Activated B cell treated with CpG ODN at 0.5 μM for 24 hours (primary cell): ENCODE measurements at places on chromosomes 7 and 10.

DNA sequence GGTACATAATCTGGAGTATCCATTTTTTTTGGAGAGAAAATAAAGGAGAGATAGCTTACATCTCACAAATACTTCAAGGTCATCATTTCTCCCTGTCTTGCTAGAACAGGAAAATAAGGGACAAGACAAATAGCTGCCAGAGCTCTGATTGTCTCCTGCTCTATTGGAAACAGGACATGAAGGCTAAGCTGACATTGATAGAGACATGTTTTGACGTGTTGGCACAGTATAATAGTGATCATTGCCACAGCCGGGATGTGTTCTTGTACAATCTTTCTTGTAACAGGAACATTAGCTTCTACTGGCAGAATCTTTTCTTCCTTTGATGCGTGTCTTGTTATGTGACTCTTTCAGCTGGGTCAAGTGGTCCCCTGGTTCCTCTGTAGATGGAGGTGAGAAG lies 279.3 kb upstream of the MTPN start:
- H3K4me1 ChIP-seq = no peaks in the 10 kb centered on the region
- no peaks in the 10 kb centered on the region for H3K27me3 ChIP-seq
- H3K4me3 ChIP-seq = no peak overlapping the region
- no peak overlapping the region for H3K27ac ChIP-seq
- no peak for DNase-seq

DNA sequence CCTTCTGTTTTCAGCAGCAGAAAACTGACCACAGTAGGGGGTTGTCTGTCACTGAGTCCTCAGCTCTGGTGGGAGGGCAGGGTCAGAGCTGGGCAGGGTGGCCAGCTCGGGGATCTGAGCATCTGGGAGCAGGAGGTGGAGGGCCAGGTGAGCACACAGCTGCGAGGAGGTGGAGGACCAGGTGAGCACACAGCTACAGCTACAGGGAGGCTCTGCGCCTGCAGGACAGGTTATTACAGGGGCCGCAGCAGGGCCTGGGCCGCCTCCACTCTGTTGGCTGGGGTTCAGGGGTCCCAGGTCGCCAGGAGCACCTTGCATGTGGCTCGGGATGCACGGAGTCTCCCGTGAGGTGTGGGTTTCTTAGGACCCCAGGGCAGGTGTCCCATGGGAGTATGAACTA lies 52.4 kb upstream of the PRKAR1B start:
- no peak for DNase-seq
- no peaks in the 10 kb centered on the region for H3K27me3 ChIP-seq
- H3K36me3 ChIP-seq = peaks cover 65% of the 10 kb centered on the region
- no peak overlapping the region for H3K4me3 ChIP-seq
- H3K27ac ChIP-seq = no peak overlapping the region

GRCh38 chr10:72658696-72659400 lies 33.0 kb upstream of the MICU1 start:
- no peak for DNase-seq
- H3K4me3 ChIP-seq = no peak overlapping the region
- no peaks in the 10 kb centered on the region for H3K4me1 ChIP-seq
- no peak overlapping the region for H3K27ac ChIP-seq
- H3K27me3 ChIP-seq = peaks cover under 1% of the 10 kb centered on the region

DNA sequence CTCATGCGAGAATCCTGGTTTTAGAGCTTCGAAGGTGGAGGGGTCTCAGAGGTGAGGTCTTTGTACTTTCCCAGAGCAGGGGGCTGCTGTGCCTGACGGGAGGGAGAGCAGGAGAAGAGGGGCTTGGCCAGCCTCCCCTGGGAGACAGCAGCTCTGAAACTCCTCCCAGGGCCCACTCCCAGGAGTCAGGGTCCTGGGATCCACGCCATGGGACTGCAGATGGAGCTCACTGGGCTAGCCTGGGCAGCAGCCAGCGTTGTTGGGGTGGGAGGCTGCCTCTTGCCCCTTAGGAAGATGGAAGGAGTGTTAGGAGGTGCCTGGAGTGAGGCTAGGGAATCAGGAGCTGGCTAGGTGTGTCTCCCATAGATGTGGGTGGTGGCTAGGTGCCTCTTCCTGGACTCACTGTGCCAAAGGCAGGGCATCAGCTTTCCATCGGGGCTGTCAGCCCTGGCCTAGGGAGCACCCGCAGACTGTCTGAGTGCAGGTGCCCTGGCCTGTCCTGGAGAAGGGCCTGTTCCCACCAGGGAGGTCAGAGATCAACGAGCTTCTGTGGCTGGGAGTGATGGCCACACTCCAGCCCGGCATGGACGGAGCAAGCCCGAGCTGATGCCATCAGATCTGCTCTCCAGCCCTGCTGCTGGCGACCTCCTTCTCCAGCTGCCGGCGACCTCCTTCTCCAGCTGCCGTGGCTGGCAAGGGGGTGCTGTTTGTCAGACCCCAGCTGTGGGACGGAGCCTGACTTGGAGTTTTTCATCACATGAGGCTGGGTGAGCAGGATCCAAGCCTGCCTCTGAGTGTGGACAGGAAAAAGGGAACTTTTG lies 111.3 kb downstream of the PTPN20 start:
- peak; percentile 9 for DNase-seq
- H3K36me3 ChIP-seq = no peaks in the 10 kb centered on the region
- H3K4me3 ChIP-seq = no peak overlapping the region
- H3K27me3 ChIP-seq = no peaks in the 10 kb centered on the region
- H3K4me1 ChIP-seq = no peaks in the 10 kb centered on the region

- peak overlapping the region; percentile 98 for H3K4me3 ChIP-seq
- no peak for DNase-seq
- no peaks in the 10 kb centered on the region for H3K27me3 ChIP-seq
- peaks cover 6% of the 10 kb centered on the region for H3K36me3 ChIP-seq
- peaks cover 15% of the 10 kb centered on the region for H3K4me1 ChIP-seq
Observed at GRCh38 chr10:32446536-32447406, 831 bp downstream of the CCDC7 start.

DNA sequence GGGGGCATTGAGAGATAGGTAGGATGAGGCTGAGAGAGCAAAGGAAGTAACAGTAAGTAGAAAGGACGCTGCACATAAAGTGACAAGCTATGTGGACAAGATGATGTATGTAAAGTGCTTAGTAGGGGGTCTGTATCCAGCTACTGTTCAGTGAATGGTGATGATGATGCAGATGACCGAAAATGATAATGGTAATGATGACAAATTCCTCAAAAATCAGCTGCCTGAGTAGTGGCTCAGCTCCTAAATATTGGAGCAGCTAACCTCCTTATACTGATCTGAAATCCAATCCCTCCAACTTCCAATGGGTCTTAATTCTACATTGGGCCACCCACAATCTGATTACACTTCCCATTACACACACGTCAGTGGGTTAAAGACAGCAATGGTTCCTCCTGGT lies 27.1 kb upstream of the KCNMA1 start:
- DNase-seq = no peak
- no peaks in the 10 kb centered on the region for H3K36me3 ChIP-seq
- H3K27ac ChIP-seq = no peak overlapping the region
- H3K4me1 ChIP-seq = peaks cover 3% of the 10 kb centered on the region
- peaks cover 3% of the 10 kb centered on the region for H3K27me3 ChIP-seq
- no peak overlapping the region for H3K4me3 ChIP-seq

DNA sequence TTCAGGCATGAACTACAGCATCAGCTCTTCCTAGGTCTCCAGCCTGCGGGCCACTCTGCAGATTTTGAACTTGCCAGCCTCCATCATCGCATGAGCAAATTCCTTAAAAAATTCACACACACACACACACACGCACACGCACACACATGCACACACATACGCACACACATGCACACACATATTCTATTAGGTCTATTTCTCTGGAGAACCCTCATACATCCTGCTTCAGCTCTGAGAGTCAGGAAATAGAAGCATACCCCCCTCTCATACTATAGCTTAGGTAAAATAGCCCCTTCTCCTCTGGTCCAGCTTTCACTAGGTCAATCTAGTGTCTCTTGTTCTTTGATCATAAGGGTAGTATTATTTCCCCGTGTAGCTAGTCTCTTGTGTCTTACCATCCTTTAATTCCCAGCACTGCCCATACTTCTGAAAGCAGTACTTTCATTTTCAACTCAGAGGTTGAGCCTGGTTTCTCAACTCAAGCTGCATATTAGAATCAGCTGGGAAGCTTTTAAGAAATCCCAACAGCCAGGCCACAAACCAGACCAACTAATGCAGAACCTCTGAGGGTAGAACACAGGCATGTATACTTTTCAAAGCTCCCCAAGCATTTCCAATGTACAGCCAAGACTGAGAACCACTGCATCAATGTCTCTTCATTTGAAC lies 30.9 kb upstream of the ITGB8 start:
- DNase-seq = no peak
- H3K4me3 ChIP-seq = no peak overlapping the region
- H3K27ac ChIP-seq = peak overlapping the region; percentile 59
- H3K36me3 ChIP-seq = no peaks in the 10 kb centered on the region
- peaks cover 42% of the 10 kb centered on the region for H3K4me1 ChIP-seq
- H3K27me3 ChIP-seq = no peaks in the 10 kb centered on the region

DNA sequence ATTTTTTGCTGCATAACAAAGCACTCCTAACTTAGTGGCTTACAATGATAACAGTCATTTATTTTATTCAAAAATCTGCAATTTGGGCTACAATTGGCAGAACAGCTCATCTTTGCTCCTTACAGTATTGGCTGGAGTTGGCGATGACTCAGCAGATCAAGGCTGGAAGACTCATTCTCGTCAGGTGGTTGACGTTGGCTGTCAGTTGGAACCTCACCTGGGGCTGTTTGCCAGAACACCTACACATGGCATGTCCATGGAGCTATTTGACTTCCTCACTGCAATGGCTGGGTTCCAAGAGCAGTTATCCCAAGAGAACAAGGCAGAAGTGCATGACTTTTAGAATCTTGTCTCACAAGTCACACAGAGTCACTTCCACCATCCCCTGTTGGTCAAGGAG lies 75.1 kb downstream of the NOD1 start:
- H3K4me3 ChIP-seq = no peak overlapping the region
- H3K27me3 ChIP-seq = no peaks in the 10 kb centered on the region
- H3K27ac ChIP-seq = no peak overlapping the region
- H3K36me3 ChIP-seq = peaks cover 13% of the 10 kb centered on the region
- peaks cover 5% of the 10 kb centered on the region for H3K4me1 ChIP-seq
- no peak for DNase-seq

DNA sequence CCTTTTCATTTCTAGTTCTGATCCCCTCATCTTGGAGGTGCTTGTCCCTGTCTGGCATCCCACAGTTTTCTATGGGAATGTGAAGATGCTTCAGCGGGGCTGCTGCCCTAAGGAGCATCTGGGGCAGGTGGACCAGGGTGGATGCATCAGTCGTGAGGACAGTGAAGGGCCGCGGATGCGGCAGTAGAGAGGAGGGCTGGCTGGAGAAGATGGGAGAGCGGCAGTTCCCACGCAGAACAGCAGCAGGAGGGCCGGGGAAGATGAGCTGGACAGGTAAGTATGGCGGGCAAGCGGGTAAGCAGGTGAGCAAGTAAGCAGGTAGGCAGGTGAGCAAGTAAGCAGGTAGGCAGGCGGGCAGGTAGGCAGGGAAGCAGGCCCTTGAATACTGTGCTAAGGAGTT lies 48.9 kb downstream of the ASB13 start:
- H3K36me3 ChIP-seq = no peaks in the 10 kb centered on the region
- no peak overlapping the region for H3K27ac ChIP-seq
- no peak overlapping the region for H3K4me3 ChIP-seq
- no peaks in the 10 kb centered on the region for H3K4me1 ChIP-seq
- DNase-seq = no peak

DNA sequence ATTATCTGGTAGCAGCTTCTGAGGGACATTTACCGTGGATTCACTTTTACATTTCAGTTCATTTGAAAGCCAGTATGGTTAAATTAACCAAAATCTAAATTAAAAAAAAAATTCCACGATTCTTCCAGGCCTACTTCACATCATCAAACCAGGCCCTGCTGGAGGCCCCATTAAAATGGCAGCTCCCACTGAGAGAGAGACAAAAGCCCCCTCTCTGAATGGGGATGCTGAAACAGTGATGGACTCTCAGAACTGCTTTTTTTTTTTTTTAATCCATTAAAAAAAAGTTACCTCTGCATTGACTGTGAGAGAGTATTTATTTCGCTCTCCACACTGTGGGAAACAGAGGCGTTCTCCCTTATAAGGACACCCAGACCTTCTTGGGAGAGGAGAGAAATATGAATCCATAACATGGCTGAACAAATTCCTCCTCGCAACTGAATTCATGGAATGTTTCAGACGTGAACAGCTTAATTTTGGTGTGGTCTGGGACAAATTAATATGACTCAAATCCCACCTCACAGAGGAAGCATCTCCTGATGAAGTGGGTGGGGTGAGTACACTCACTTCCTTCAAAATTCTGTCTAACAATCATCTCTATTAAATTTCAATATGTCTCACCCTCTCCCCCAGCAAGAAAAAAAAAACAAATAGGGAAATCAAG lies 73.5 kb downstream of the SAMD9 start:
- no peak overlapping the region for H3K4me3 ChIP-seq
- H3K4me1 ChIP-seq = no peaks in the 10 kb centered on the region
- H3K36me3 ChIP-seq = no peaks in the 10 kb centered on the region
- no peak for DNase-seq

GRCh38 chr7:14630048-14630447 lies 272.5 kb downstream of the DGKB start:
- DNase-seq = no peak
- no peaks in the 10 kb centered on the region for H3K4me1 ChIP-seq
- H3K36me3 ChIP-seq = no peaks in the 10 kb centered on the region

DNA sequence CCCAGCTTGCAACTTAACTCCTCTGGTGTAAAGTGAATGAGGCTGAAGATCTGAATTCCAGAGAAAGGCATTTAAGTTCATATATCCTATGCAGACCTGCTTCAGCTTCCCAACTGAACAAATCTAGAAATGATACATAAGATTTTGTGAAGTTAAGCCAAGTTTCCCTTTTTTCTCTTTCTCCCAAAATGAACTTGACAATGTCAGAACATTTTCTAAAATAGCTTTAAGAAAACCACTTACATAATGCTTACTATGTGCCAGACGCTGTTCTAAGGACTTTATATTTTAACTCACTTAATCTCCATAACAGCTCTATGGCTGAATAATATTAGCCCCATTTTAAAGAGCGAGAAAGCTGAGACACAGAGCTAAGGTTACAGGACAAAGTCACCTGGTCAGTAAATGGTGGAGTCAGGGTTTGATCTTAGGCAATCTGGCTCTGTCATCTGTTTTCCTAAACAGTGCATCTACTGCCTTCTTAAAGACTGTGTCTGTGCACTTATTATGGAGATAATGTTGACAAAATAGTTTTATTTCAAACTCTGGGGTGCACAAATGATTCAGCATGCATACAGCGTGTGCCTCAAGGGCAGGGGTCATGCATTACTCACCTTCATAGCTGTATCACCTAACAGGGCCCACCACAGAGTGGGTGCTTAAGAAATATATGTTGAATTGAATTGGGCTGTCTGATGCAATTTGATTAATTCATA lies 66.8 kb downstream of the RHOBTB1 start:
- peaks cover 3% of the 10 kb centered on the region for H3K27me3 ChIP-seq
- H3K4me3 ChIP-seq = no peak overlapping the region
- H3K4me1 ChIP-seq = no peaks in the 10 kb centered on the region
- H3K27ac ChIP-seq = no peak overlapping the region
- DNase-seq = no peak

- no peaks in the 10 kb centered on the region for H3K4me1 ChIP-seq
- H3K27ac ChIP-seq = no peak overlapping the region
- H3K36me3 ChIP-seq = no peaks in the 10 kb centered on the region
- no peak overlapping the region for H3K4me3 ChIP-seq
- H3K27me3 ChIP-seq = peaks cover 25% of the 10 kb centered on the region
Observed at GRCh38 chr7:23242321-23242720, 4.3 kb upstream of the GPNMB start.

- peaks cover 14% of the 10 kb centered on the region for H3K27me3 ChIP-seq
- H3K27ac ChIP-seq = no peak overlapping the region
- H3K4me1 ChIP-seq = peaks cover 5% of the 10 kb centered on the region
- no peak overlapping the region for H3K4me3 ChIP-seq
- H3K36me3 ChIP-seq = no peaks in the 10 kb centered on the region
Observed at GRCh38 chr7:151387161-151388006, 22.5 kb downstream of the WDR86 start.
